ENCODE measurements at places on chromosomes 2 and 18.
A peak's percentile ranks its signal among the peaks of the same experiment; 100 is the strongest.

GRCh38 chr2:31127931-31128330, 10.3 kb downstream of the GALNT14 start:
- no peak for DNase-seq

GRCh38 chr18:60003610-60004185, 103.9 kb downstream of the PMAIP1 start:
- DNase-seq: no peak

- DNase-seq: no peak
These were observed 3.8 kb downstream of the MZT2B start for GRCh38 chr2:130185896-130186295.

GRCh38 chr2:235302263-235302662, 191.6 kb upstream of the AGAP1 start:
- DNase-seq: no peak

DNA sequence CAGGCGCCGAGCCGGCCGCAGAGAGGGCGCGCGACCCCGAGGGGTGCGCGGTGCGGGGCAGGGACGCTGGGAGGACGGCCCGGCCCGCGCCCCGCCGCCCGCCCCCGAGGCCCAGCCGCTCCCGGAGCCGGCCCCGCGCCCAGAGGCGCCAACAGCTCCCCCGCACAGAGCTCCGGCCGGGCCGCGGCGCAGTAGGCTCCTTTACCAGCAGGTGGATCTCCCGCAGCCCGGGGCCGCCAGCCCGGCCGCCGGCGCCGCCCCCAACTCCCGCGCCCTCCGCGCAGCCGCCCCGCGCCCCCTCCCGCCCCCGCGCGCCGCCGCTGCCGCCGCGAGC, 258 bp downstream of the MGAT4A start:
- DNase-seq: peak; percentile 50

DNA sequence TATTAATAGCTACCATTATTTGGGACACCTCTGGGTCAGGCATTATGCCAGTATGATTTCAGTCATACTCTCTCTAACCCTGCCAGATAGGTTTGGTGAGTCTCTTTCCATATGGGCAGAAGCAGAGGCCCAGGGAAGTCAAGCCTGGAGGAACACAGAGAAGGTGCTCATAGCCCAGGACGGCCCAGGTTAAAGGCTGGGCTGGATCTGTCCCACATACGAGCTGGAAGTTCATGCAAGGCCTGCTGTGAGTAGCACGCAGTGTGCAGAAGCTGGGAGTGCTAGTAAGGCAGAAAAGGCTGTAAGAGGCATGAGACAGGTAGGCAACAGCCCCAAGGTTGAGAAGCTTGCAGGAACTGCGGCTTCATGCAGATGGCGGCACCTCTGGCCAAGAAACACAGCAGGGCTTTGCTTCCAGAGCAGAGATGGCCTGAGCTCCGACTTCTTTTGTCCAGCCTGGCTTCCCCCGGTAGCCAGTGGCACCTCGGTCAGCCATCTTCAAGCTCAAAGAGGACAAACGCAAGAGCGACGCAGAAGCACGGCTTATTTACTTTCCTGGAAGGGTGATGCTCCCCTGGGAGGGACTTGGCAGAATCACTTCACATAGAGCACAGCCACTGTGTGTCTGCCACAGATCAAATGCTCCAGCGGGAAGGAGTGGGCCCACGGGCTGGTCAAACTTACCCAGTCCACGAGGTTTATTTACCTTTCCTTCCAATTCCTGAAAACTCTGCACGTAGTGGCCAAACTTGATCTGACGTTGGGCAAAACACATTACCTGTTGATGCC, 58.5 kb upstream of the MAP4K4 start:
- no peak for DNase-seq

DNA sequence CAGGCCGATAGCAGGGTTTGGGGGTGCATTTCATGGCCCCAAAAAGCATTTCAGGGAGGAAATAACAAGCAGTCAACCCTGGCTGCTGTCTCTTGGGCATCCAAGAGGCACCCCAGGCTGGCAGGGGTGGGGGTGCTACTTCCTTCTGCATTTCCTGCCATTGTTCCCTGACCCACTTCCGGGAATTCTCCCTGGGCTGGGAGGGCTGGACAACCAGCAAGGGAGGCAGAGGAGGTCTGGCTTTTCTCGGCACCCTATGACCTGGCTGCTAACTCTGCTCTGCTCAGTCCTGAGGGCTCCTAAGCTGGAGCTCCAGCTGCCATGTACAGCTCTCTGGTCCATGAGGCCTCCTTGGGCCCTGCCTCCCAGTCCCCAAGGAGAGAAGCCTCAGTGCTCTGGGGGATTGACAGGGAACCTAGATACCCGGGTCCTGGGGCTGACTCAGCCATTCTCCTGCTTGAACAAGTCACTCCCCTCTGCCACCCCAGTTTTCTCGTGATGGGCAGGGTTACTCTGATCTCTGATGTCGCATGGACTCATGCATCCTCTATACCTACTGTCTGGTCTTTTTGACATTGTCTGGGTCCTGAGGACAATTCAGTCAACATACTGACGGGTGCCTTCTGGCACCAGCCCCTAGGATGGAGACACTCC, 47.2 kb downstream of the DYSF start:
- no peak for DNase-seq

DNA sequence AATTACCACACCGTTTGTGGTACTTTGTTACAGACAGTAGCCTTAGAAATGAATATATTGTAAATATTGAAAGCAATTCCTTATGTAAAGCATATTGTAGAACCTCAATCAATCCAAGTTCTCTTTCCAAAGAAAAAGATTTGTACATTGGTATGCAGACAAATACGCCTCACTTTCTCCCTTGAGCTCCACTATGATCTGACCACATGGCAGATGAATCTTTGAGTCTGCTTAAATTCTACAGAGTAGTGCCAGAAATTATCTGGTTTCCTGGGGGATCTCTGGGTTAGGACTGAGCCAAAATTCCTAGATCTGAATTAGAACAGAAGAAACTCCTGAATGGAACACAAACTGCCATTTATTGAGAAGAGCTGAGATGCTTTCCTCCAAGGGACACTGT, 99.0 kb downstream of the CPO start:
- no peak for DNase-seq

DNA sequence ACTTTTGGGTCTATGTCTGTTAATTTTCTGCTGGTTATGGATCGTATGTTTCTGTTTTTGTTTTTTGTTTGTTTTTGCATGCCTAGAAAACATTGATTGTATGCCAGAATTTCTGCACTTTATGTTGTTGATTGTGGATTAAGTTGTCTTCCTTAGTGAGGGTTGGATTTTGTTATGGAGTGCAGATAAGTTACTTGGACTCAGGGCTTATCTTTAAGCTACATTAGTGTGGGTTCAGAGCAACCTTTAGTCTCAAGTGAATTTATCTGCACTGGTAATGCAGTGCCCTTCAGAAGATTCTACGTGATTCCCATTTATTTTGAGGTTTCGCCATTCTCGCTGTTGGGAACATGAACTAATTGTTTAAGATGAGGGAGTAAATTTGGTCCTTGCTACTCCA, 32.9 kb downstream of the UBR3 start:
- no peak for DNase-seq

GRCh38 chr2:134704173-134704572, 14.6 kb downstream of the TMEM163 start:
- DNase-seq: no peak

- DNase-seq: no peak
These were observed 25.1 kb upstream of the TXNDC2 start for GRCh38 chr18:9860682-9861081.

DNA sequence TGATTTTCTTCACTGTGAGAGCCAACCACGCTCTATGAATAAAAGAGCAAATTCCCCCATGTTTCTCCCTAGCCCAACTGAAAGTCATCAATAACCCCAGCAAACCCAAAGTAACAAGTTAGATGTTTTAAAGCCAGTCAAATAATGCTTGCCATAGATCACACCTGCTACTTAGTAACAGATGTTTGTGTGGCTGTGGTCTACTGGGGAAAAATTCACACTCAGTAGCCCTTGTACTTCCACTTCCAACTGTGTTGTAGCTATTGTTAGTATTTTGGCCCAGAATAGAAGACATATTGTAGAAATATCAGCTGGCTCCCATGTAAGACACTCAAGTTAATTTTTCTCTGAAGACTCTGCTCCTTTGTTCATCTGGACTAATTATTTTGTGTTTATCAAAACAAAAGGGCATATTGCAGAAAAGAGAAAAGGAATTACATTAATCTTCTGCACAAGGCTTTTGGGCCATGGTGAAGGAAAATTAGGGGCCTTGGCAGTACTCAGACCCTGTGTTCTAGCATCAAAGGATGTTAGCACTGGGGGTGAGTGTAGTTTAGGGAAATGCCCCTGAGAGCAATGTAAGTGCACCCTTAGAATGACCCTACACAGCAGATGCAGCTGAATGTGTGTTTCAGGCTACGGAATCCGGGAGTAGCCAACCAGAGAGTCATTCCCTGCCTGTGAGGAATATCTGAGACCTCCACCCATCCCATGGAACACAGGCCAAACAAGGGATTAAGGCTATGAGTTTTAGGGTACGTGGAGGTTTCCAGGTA, 521.9 kb downstream of the EPHA4 start:
- no peak for DNase-seq

- no peak for DNase-seq
These were observed 29.0 kb downstream of the PTPN4 start for GRCh38 chr2:119788752-119789151.

GRCh38 chr2:241553981-241554380, 4.6 kb upstream of the BOK start:
- no peak for DNase-seq

GRCh38 chr2:31239593-31240177, 5.7 kb downstream of the EHD3 start:
- no peak for DNase-seq

- DNase-seq: no peak
These were observed 32.9 kb downstream of the CD28 start for GRCh38 chr2:203739351-203739750.

DNA sequence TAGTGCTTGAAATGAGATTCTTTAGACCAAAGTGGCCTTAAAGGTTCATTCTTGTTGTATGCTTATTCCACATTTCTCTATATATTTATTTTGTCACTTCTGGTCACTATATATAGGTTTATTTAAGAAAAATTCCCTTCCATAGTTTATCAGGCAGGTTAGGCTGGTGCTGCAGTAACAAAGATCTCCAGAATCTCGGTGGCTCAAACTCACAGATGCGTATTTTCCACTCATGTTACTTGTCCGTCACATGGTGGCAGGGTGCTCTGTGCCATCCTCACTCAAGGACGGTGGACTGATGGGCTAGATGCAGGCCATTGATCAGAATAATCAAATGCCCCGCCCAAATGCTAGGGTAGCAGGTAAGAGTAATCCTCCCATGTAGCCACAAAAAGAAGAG, 19.8 kb downstream of the SPTBN1 start:
- no peak for DNase-seq

DNA sequence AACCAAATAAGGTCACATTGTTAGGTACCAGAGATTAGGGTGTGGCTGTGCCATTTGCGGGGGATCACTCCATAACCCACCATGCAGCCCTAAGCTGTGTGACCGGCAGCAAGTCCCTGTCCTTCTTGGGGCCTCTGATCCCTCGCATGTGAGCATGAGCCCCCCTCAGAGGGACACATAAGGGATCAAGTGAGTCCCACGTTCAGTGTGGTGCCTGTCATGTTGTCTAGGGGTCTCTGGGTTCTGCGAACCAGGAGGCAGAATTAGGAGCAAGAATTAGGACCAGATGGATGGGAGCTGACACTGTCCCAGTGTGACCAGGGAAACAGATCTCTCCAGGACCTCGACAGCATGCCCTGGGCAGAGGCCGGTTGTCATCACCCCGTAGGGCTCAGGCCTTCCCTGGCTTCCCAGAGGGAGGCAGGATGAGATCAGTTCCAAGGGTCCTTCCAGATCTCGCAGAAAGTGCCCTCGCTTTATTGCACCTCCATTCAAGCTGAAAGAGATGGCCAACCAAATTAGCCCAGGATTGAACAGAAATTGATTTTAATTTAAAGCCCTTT, 113.2 kb upstream of the OTOS start:
- DNase-seq: no peak

- DNase-seq: no peak
These were observed 10.4 kb downstream of the DNAJC10 start for GRCh38 chr2:182726473-182726872.

DNA sequence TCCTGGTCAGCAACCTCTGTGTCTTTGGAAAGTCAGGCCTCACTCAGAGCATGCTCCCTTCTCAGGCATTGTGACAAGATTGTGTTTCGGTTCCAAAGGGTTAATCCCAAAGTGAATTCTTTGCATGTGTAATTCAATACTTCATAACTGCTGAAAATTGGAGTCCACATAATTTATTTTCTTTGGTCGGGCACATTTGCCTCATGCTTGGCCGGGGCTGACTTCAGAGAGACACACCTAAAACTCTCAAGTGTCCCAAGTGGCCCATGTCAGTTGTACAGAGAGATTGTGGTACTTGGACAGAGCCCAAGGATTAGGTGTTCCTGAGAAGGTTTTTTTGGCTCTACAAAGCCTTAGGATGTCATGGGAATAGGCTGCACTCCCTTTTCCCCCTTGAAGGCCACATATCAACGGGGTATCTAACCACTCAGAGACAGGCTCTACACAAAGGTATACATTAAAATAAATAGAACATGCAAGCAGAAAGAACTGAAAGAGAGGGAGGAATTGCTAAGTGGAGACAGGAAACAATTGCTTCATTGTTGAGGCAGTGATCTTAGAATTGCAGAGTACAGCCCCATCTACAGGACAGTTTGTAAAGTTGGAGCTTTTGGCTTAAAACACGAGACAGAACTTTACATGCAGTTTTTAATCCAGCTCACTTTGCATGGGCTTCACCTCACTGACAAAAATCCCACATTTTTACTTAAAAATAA, 1232.3 kb upstream of the ZEB2 start:
- DNase-seq: no peak

- no peak for DNase-seq
These were observed 90.1 kb downstream of the MALT1 start for GRCh38 chr18:58761241-58761969.
